ENCODE measurements at places on chromosomes 12 and 14. TPM values are rescaled to one million over a fixed set of nuclear protein-coding genes. Genes with fewer than 3 reads are reported as not detected.

Gene CFAP251
- 16.3 TPM for polyA plus RNA-seq

Gene AMHR2
- not detected for polyA plus RNA-seq

Gene CCDC38
- not detected for polyA plus RNA-seq

Gene OR4K1
- not detected for polyA plus RNA-seq

Gene OTUB2
- 4.6 TPM for polyA plus RNA-seq

DNA sequence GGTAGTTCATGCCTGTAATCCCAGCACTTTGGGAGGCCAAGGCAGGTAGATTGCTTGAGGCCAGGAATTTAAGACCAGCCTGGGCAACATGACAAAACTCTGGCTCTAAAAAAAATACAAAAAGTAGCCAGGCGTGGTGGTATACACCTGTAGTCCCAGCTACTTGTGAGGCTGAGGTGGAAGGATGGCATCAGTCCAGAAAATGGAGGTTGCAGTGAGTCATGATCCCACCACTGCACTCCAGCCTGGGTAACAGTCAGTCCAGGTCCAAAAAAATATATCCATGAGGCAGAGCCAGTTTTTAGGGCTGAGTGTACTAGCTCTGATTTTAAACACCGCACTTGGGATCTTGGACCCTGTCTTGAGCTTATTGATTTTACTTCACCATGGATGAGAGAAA, 30.6 kb upstream of the FICD start:
- peak; percentile 14 for DNase-seq

DNA sequence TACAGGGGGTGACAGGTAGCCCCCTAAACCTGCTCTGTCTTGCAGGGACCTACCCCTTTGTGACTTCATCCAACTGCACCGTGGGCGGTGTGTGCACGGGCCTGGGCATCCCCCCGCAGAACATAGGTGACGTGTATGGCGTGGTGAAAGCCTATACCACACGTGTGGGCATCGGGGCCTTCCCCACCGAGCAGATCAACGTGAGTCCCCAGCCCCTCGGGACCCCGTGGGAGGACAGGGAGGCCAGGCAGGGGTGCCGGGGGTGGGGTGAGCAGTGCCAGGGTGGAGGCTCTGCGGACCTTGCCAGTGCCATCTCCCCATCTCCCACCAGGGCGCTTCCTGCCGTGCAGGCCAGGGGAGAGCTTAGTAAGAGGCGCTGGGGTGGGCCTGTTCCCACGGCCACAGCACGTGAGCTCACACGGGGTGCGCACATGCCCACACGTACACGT, 11.1 kb upstream of the SIVA1 start:
- DNase-seq = no peak

Measured in mammary epithelial cell (primary cell).